ENCODE measurements at places on chromosomes 5 and 9.

DNA sequence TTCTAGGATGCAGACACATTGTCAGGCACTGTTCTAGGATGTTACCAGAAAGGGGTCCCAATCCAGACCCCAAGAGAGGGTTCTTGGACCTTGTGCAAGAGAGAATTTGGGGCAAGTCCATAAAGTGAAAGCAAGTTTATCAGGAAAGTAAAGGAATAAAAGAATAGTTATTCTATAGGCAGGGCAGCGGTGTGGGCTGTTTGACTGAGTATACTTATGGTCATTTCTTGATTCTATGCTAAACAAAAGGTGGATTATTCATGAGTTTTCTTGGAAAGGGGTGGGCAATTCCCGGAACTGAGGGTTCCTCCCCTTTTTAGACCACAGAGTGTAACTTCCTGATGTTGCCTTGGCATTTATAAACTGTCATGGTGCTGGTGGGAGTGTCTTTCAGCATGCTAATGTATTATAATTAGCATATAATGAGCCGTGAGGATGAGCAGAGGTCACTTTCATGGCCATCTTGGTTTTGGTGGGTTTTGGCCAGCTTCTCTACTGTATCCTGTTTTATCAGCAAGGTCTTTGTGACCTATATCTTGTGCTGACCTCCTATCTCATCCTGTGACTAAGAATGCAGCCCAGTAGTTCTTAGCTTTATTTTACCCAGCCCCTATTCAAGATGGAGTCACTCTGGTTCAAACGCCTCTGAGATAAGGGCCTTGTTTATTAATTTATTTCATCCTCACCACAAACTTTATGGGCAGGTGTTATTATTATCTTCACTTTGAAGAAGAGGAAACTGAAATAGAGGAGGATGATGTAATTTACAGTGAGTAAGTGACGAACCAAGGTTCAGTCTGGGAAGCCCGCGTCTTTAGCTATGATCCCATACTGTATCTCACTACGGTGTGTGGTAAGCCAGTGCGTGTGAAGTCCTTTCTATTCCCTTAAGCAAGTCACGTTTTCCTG is 186.0 kb upstream of the KLF4 start:
- no peak for DNase-seq

GRCh38 chr5:58013542-58014258 is 446.2 kb downstream of the PLK2 start:
- peak; percentile 45 for DNase-seq

DNA sequence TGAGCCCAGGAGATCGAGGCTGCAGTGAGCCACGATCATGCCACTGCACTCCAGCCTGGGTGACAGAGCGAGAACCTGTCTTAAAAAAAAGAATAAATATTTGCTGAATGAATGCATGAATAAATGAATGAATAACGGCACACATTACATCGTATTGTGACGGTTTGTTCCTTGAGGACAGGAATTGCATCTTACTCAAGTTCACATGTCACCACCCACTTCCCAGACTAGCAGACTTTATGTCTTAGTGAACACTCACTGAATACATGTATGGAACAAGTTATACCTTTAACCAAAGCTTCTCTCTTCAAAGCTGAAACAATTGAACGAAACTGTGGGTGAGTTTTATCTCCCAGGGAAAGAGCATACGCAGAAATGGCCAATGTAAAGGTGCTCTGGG is 53.2 kb upstream of the TRAF1 start:
- DNase-seq = no peak

GRCh38 chr5:96476654-96477053 is 43.6 kb upstream of the PCSK1 start:
- no peak for DNase-seq

All from mesendoderm (in vitro differentiated cells).